ENCODE measurements at places on chromosomes 3 and 15.

DNA sequence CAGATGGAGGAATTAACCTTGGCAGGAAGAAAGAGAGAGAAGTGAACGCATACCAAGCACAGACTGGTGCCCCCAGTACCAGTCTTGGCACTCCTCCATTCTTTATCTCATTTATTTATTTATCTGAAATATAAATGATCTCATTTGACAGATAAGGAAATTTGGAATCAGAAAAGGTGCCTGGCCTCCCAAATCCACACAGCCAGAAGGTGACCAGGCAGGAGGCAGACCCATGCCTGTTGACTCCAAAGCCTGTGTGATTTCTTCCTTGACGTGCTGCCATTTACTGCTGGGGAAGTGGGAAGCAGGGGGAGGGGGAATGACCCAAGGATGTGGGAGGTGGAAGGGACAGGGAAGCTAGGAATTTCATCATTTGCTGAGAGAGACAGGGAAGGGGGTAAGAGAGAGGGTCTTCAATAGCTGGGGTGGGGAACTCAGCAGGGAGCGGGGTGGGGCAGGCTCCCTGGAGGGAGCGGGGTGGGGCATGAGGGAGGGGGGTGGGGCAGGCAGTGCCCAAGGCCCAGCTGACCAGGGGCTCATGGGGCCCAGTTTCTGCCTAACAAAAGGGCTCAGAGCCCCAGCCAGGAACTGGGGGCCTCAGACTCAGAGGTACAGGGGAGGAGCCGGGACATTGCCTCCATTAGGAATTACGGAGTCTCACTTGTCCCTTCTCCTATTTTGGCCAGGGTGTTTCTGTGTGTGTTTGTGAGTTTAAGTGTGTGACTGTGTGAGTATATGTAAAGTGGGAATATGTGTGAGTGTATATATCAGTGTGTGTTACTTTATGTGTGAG, 63.0 kb downstream of the MINAR1 start:
- DNase-seq = no peak

DNA sequence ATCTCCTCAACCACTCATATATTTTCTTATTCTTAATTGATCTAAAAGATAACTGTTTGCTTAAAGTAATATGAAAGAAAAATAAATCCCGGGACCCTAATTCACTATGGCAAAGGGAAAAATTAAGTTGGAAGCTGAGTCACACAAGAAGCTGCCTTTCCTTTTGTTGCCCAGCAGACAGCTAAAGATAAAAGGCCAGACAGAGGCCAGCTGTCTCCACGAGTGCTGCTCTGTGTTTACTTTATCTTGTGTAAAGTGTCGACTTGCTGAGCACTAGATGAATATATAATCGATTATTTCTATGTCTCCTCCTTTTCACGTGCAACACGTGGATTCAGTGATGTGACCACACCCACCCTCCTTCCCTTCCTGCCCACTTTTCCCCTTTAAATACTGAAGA, 52.8 kb upstream of the NSMCE3 start:
- DNase-seq = no peak

GRCh38 chr3:29565236-29565635, 284.4 kb downstream of the RBMS3 start:
- DNase-seq = no peak

- DNase-seq = no peak
Observed at GRCh38 chr3:53109891-53110771, 20.1 kb downstream of the RFT1 start.

DNA sequence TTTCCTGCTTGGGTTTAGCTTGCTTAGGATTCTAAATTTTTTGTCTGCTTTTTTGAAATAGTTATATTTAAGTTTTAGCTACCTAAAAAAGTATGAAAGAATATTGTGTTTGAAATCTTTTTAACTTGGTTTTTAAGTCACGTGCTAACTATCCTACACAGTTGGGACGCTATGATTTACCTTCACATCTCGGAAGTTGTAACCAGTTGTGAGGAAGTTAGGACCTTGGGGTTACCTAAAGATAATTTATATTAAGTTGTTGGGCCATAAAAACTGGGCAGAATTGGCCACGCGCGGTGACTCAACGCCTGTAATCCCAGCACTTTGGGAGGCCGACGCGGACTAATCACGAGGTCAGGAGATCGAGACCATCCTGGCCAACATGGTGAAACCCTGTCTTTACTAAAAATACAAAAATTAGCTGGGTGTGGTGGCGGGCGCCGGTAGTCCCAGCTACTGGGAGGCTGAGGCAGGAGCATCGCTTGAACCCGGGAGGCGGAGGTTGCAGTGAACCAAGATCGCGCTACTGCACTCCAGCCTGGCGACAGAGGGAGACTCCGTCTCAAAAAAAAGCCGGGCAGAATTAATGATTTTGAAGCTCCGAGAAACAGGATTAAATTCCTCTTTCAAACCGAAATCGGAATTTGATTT, 1.0 kb downstream of the ZFAND6 start:
- DNase-seq = no peak

GRCh38 chr3:67745296-67745695, 90.9 kb upstream of the SUCLG2 start:
- DNase-seq = no peak

GRCh38 chr3:88611826-88612326, 462.1 kb downstream of the C3orf38 start:
- DNase-seq = no peak

- peak; percentile 14 for DNase-seq
Observed at GRCh38 chr3:66253790-66254620, 33.2 kb downstream of the SLC25A26 start.

DNA sequence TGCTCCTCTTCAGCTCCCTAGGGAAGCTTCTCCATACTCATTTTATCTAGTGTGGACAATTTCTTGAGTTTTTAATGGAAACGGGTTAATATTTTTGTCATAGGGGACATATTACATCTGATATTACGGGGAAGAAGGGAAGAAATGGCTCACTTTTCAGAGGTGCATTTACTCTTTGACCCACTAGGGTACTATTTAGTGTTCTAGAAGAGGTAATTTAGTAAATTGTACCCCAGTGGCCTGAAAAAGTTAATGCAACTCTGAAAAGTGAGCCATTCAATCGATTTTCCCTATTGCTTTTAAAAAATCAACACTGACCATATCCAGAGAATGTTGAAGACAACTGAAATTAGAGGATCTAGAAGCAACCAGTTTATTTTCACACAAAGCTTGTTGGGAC, 71.2 kb downstream of the MAP2K5 start:
- no peak for DNase-seq

DNA sequence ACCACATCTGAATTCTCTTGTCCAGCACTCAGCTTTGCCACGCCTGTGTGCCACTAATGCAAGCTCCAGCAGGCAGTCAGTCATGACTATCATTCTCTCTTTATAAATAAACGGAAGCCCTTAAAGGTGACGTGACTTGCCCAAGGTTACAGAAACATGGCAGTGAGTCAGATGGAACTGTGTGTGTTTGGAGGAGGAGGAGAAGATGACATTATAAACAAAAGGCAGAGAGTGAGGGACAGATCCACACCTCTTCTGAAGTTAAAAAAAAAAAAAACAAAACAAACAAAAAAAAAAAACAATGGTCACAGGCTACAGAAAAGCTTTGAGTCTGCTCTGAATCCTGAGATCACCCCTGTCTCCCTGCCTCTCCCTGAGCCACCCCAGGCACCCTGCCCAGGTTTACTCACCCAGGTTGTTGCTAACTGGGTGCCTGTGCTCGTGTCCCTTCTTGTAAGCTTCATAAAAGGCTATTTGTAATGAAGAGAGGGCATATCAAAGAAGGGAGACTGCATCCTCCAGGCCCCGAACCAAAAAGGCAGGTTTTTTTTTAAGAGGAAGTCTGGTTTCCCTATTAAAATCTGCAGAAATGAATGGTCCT, 119.7 kb upstream of the PHLDB2 start:
- DNase-seq = no peak

DNA sequence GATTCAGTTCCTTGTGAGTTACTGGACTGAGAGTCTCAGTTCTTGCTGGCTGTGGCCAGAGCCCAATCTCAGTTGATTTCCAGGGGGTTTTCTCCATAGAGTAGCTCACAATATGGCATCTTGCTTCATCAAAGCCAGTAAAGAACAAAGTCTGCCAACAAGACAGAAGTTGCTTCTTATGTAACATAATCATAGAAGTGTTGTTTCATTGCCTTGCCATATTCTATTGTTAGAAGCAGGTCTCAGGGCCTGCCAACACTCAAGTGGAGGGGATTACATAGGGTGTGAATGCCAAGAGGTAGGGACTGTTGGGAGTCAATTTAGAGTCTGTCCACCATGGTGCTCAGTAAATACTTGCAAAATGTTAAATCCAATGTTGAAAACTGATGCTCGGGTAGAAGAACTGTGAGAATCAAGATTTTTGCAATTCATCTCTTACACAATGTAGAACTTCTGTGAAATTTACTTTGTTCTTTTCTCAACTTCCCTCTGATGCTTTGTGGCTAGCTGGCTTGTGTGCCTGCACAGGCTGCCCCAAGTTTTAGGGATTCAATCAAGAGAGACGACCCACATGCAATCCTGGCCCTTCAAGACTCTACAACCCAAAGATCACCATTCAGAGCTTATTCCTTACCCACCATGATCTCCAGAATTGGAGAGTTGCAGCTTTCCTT, 13.3 kb upstream of the PXYLP1 start:
- no peak for DNase-seq

GRCh38 chr15:78767331-78767951, 43.8 kb downstream of the ADAMTS7 start:
- DNase-seq = peak; percentile 23

DNA sequence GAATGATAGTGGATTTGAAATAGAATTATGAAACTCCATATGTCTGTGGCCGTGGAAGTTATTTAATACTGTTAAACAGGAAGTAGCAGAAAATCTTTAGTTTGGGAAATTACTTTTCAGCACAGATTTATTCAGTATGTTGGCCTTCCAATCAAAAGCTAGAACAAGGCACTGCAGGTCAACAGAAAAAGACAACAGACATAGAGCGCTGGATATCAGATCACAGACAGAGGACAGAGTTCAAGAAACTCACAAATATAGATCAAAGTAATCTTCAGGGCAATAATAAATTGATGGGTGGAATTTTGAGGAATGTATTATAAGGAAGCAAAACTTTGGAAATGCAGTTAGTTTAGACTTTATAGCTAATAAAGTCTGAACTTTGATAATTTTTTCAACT, 159.5 kb upstream of the TMCO5A start:
- DNase-seq = no peak

DNA sequence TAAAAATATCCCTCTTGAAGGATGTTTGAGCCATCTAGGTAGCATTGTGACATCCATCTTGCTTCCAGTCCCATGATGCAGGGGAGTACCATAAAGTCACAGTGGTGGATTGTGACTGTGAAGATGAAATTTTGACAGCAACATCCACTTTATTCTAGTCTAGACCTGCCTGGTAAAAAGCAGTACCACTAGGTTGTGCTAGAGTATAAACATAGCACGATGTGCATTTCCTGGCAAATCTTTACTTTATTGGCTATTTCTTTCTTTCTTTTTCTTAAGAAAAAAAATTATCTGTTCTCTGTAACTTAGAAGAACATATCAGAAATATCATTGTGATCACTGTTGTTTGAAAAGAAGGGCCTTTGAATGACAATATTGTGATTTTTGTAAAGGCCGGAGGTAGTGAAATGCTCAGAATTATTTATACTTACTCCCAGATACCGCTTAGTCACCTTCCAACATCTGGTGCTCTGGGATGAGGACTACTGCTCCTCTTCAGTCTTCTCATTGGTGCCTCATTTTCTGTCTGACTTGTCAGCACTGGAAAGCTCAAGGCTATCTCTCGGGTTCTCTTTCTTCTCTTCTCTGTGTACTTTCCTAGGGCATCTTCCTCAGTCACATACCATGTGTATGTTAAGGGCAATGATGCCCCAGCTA, 35.6 kb downstream of the AGBL1 start:
- DNase-seq = no peak

DNA sequence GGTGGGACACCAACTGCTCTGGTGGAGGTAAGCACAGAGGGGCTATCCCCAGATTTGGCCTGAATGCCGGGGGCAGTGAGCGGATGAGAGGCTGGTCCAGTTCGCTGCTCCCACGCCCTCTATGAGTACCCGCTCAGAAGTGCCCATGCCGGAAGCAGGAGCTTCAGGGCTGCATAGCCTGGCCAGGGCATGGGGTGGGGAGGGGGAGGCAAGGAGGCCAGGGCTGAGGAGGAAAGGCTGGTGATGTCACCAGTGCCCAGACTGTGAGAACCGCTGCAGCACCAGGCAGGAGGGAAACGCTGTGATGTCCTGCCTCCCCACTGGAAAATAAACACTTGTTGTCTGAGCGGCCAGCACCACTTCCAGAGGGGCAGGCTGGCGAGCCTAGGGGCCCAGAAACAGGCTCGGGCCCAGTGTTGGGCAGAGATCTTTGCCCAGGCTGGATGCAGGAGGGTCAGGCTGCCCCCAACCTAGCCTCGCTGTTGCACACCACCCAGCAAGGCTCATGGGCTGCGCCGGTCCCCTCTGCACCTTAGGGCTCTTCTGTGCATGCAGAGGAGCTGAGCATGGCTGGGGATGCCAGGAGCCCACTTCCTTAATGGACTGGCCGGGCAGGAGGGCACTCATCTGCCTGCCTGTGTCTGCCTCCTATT, 10.9 kb upstream of the DLL4 start:
- DNase-seq = no peak

DNA sequence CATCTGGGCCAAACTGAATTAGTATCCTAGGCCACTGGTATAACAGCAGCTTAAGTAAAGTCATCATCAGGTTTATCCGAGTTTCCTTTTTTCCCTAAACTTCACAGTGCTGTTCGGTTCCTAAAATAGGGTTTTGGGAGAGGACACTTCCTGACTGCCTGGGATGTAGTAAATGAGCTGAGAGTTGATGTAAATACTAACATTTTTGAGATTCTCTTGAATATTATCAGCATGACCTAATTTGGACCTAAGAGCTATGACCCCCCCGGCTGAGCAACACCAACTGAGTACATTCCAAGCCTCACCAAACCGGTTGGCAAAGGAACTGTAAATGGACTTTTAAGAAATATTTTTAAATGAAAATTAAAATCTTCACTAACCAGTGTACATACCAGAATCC, 78.8 kb downstream of the IL5RA start:
- peak; percentile 31 for DNase-seq

DNA sequence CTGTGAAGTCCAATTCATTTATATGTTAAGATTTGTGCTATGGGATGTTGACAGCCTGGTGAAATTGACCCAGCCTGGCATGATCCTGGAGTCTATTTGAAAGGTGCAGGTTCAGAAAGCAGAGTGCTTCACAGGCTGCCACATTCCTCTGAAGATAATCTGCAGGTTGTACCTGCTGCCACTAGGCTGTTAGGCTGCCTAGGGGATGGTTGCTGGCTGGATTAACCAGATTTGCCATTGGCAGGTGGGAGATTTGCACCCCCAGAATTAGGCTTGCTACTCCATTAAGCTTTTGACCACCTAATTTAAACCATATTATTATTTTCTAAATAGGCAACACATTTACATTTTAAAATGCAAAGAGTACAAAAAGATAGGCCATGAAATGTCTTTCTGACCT, 85.8 kb upstream of the RASGRP1 start:
- no peak for DNase-seq

GRCh38 chr3:88150371-88150770, 612 bp downstream of the C3orf38 start:
- DNase-seq = no peak
